Activated naive CD8-positive, alpha-beta T cell treated with anti-CD3 and anti-CD28 coated beads, Interleukin-2, amount 10 ng/mL, durations not matched to agents 7 days and 5 days (primary cell): ENCODE measurements at places on chromosomes 3 and 15. TPM values are rescaled to one million over a fixed set of nuclear protein-coding genes. Genes with fewer than 3 reads are reported as not detected.

GRCh38 chr15:36577082-36577481, 2.3 kb upstream of the CDIN1 start:
- H3K36me3 ChIP-seq: peaks cover 7% of the 10 kb centered on the region
- no peak overlapping the region for H3K4me3 ChIP-seq
- no peak for DNase-seq
- H3K4me1 ChIP-seq: peaks cover 17% of the 10 kb centered on the region

- no peaks in the 10 kb centered on the region for H3K4me1 ChIP-seq
- peaks cover 2% of the 10 kb centered on the region for H3K36me3 ChIP-seq
- peaks cover 9% of the 10 kb centered on the region for H3K27me3 ChIP-seq
- DNase-seq: no peak
Measured at GRCh38 chr3:98454929-98455328, 8.1 kb upstream of the OR5K1 start.

DNA sequence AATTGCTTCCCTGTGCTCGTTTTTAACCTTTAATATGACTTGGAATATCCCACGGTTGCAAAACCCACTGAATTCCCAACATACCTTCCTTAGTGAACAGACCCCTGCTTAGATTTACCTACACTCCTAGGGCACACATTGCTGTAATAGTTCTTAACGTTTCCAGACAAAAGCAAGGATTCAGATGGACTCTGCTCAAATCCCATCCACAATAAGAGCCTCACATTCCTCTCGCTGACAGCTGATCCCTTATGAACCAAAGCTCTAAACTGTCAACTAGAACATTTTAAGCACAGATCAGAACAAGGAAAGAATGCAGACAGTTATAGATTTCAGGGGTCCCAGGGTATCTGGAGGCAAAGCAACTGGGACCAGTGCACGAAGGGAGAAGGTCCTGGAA, 248.3 kb upstream of the ICE2 start:
- no peak overlapping the region for H3K4me3 ChIP-seq
- H3K36me3 ChIP-seq: peaks cover 2% of the 10 kb centered on the region
- peaks cover 5% of the 10 kb centered on the region for H3K4me1 ChIP-seq
- no peak for DNase-seq
- H3K27me3 ChIP-seq: no peaks in the 10 kb centered on the region
- H3K27ac ChIP-seq: no peak overlapping the region

Gene TMOD3
- total RNA-seq: 68.0 TPM

- H3K27me3 ChIP-seq: peaks cover 5% of the 10 kb centered on the region
- DNase-seq: no peak
- H3K36me3 ChIP-seq: no peaks in the 10 kb centered on the region
- H3K27ac ChIP-seq: no peak overlapping the region
Measured at GRCh38 chr3:143083781-143084180, 35.8 kb upstream of the CHST2 start.

Gene RFX7
- total RNA-seq: 42.5 TPM

DNA sequence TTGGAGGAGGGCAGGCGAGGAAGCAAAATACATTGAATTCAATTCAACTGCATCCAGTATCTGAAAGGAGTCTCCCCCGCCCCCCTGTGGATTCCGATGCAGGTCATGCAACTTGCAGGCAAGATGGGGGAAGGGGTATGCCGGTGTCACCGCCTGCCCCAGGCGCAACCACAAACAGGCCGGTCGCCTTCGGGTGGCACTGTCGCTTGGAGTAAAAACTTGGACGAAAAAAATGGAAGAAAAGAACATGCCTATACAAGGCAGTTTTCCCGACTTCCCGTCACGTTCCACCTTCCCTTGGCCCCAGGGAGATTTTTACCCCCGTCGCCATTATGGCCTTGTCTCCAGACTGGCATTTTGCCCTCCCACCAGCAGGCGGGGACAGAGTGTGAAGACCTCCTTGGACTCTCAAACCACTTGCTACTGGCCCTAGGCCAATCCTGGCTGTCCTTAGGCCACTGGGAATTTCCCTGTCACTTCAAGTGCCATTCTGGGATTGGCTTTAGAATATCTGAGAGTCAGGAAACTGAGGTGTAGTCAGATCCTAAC, 1.6 kb upstream of the NTRK3 start:
- H3K4me3 ChIP-seq: no peak overlapping the region
- H3K4me1 ChIP-seq: peaks cover 15% of the 10 kb centered on the region
- peaks cover 68% of the 10 kb centered on the region for H3K27me3 ChIP-seq
- H3K27ac ChIP-seq: no peak overlapping the region
- no peaks in the 10 kb centered on the region for H3K36me3 ChIP-seq

Gene TTC23
- 0.82 TPM for total RNA-seq

Gene TERB2
- total RNA-seq: not detected

Gene CHAC1
- 14.1 TPM for total RNA-seq

GRCh38 chr3:49593041-49593440, 38.8 kb downstream of the BSN start:
- H3K27ac ChIP-seq: no peak overlapping the region
- H3K36me3 ChIP-seq: no peaks in the 10 kb centered on the region
- H3K4me1 ChIP-seq: no peaks in the 10 kb centered on the region
- no peak for DNase-seq

DNA sequence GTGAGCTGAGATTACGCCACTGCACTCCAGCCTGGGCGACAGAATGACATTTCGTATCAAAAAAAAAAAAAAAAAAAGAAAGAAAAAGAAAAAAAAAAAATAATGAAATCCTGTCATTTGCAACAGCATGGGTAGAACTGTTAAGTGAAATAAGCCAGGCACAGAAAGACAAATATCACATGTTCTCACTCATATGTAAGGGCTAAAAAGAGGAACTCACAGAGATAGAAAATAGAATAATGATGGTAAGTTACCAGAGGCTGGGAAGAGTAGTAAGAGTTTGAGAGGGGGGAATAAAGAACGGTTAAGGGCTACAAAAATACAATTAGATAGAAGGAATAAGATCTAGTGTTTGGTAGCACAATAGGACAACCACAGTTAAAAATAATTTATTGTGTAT, 19.7 kb downstream of the DENND6A start:
- H3K27me3 ChIP-seq: no peaks in the 10 kb centered on the region
- H3K4me1 ChIP-seq: peaks cover 23% of the 10 kb centered on the region
- H3K4me3 ChIP-seq: no peak overlapping the region
- H3K36me3 ChIP-seq: peaks cover 34% of the 10 kb centered on the region
- H3K27ac ChIP-seq: no peak overlapping the region

DNA sequence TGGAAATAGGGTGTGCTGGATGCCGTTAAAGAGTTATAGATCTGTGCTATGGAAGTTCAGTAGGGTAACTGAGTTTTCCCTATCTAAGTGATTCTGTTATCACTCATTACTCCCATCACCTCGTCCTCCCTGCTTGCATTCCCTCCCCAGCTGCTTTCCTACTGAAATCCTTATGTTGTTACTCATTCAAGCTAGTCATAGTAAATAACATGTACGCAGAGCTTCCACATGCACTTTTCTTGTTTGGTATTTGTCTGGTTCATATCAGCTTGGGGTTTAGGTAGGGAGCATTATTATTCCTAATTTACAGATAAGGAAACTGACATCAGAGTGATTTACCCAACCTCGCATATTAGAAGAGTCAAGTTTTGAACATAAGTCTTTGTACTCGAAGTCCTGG, 135.1 kb downstream of the HCN4 start:
- H3K4me1 ChIP-seq: no peaks in the 10 kb centered on the region
- peaks cover 3% of the 10 kb centered on the region for H3K27me3 ChIP-seq
- no peak overlapping the region for H3K4me3 ChIP-seq
- no peaks in the 10 kb centered on the region for H3K36me3 ChIP-seq

- no peak for DNase-seq
- peaks cover 13% of the 10 kb centered on the region for H3K4me1 ChIP-seq
- peaks cover 7% of the 10 kb centered on the region for H3K36me3 ChIP-seq
Measured at GRCh38 chr3:58072052-58072762, 64.0 kb downstream of the FLNB start.

Gene MOBP
- not detected for total RNA-seq

- no peaks in the 10 kb centered on the region for H3K4me1 ChIP-seq
- H3K4me3 ChIP-seq: no peak overlapping the region
- no peak for DNase-seq
- H3K27ac ChIP-seq: no peak overlapping the region
- H3K36me3 ChIP-seq: no peaks in the 10 kb centered on the region
Measured at GRCh38 chr3:127049393-127049792, 66.5 kb downstream of the PLXNA1 start.

DNA sequence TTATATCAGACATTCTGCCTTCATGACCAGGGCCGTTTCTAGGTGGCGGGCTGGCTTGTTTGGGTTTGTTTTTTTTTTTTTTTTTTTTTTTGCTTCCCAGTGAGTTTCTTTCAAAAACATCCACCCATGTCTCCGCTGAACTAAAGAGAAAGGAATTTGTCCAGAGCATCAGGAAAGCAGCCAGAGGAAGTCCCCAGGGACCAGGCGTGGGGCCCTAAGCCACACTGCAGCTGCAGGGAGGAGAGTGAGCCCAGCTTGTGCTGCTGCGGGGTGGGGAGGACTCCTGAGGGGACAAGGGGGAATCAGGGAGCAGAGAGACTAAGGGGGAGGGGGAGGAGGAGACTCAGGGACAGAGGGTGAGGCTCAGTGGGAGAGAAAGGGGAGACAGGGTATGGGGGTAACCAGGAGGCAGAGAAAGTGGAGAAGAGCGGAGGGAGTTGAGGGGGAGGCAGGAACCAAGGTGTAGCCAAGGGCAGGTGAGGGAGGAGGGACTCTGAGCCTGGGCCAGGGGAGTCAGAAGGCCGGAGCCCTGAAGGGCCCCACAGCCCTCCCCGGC, 49.5 kb downstream of the CYP11A1 start:
- H3K4me3 ChIP-seq: peak overlapping the region; percentile 29
- DNase-seq: no peak
- H3K4me1 ChIP-seq: peaks cover 60% of the 10 kb centered on the region
- H3K36me3 ChIP-seq: no peaks in the 10 kb centered on the region

GRCh38 chr15:89003865-89004725, 84.2 kb upstream of the ABHD2 start:
- peaks cover 9% of the 10 kb centered on the region for H3K27me3 ChIP-seq
- H3K36me3 ChIP-seq: no peaks in the 10 kb centered on the region
- H3K4me3 ChIP-seq: no peak overlapping the region
- peaks cover 5% of the 10 kb centered on the region for H3K4me1 ChIP-seq
- no peak for DNase-seq

GRCh38 chr15:31256378-31257265, 70.0 kb upstream of the KLF13 start:
- H3K27ac ChIP-seq: no peak overlapping the region
- no peak overlapping the region for H3K4me3 ChIP-seq
- H3K4me1 ChIP-seq: peaks cover 36% of the 10 kb centered on the region

DNA sequence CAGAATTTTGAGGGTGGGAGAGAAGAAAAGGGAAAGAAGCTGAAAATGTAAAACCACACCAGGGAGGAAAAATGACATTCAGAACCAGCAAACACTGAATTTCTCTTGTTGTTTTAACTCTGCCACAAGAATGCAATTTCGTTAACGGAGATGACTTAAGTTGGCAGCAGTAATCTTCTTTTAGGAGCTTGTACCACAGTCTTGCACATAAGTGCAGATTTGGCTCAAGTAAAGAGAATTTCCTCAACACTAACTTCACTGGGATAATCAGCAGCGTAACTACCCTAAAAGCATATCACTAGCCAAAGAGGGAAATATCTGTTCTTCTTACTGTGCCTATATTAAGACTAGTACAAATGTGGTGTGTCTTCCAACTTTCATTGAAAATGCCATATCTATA, 15.5 kb downstream of the GREM1 start:
- no peaks in the 10 kb centered on the region for H3K4me1 ChIP-seq
- no peak overlapping the region for H3K27ac ChIP-seq
- no peak for DNase-seq
- H3K4me3 ChIP-seq: no peak overlapping the region
- no peaks in the 10 kb centered on the region for H3K36me3 ChIP-seq

DNA sequence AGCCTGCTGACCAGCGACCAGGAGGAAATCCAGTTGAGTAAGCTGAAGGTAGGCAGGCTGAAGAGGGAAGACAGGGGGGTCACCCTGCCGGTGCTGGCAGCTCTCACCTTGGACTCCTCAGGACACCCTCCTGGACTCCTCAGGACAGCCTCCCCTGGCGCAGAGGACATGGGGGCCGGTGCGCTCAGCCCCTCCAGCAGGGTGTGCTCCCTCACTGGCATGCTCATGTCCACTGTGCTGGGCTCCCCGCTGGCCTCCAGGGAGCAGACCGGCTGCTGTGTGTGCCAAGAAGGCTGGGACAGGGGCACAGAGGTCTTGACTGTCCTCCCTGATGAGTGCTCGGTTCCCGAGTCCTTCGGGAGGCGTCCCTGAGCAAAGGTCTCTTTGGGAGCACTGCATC, 183.6 kb downstream of the ATP10A start:
- no peak overlapping the region for H3K27ac ChIP-seq
- DNase-seq: no peak
- H3K4me3 ChIP-seq: no peak overlapping the region
- peaks cover 34% of the 10 kb centered on the region for H3K36me3 ChIP-seq
- no peaks in the 10 kb centered on the region for H3K27me3 ChIP-seq

Gene GHSR
- not detected for total RNA-seq

- peak; percentile 69 for DNase-seq
- peaks cover 17% of the 10 kb centered on the region for H3K27me3 ChIP-seq
- peak overlapping the region; percentile 41 for H3K27ac ChIP-seq
- H3K36me3 ChIP-seq: no peaks in the 10 kb centered on the region
- H3K4me1 ChIP-seq: peaks cover 37% of the 10 kb centered on the region
Measured at GRCh38 chr15:99450896-99451358, 114.9 kb upstream of the MEF2A start.

Gene FANCD2OS
- not detected for total RNA-seq

Gene CYP1A2
- not detected for total RNA-seq

DNA sequence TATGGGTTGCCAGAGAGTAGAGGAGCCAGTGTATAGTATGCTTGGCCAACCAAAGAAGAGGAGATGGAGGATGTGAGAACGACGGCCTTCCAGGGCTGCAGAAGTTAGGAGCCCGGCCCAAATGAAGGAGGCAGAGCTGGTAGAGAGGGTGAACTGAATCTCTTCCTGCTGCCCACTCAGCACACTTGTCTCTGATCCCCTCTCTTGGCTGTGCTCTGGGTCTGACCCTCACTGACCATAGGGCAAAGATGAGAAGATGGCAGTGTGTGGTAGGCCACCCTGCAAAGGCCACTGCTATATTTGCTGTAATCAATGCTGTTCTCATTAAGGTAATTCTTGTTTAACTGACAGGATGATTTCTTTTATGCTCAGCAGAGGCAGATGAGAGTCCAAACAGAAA, 256.0 kb downstream of the OCA2 start:
- no peaks in the 10 kb centered on the region for H3K36me3 ChIP-seq
- no peak for DNase-seq
- H3K27me3 ChIP-seq: peaks cover 2% of the 10 kb centered on the region
- no peak overlapping the region for H3K4me3 ChIP-seq
- no peak overlapping the region for H3K27ac ChIP-seq

DNA sequence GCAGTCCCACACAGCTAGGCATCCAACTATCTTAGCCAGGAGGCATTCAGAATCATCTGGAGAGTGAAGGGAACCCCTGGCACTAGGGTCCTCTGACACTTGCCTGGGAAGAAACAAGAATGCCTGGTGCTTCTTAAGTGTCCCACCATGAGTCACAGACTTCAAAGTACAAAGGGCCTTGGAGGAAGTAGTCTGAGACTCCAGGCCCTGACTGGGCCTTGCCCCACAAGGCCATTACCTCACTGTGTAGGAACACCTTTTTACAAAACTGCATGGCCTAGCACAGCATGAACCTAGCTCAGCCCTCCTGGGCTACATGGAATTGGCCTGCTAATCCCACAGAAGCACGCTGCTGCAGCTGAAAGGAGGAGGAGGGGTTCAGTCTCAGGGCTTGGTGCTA, 104.5 kb upstream of the SLCO2A1 start:
- DNase-seq: no peak
- no peaks in the 10 kb centered on the region for H3K36me3 ChIP-seq
- peaks cover 5% of the 10 kb centered on the region for H3K27me3 ChIP-seq
- H3K4me1 ChIP-seq: no peaks in the 10 kb centered on the region

- H3K4me1 ChIP-seq: no peaks in the 10 kb centered on the region
- H3K27ac ChIP-seq: no peak overlapping the region
- no peak for DNase-seq
- H3K36me3 ChIP-seq: no peaks in the 10 kb centered on the region
- H3K27me3 ChIP-seq: peaks cover 32% of the 10 kb centered on the region
Measured at GRCh38 chr15:100842756-100843730, 36.6 kb upstream of the ALDH1A3 start.
